ENCODE measurements at places on chromosomes 16 and 17.
A peak's percentile ranks its signal among the peaks of the same experiment; 100 is the strongest.

- DNase-seq: no peak
Measured at GRCh38 chr17:57136355-57136754, 51.3 kb downstream of the AKAP1 start.

DNA sequence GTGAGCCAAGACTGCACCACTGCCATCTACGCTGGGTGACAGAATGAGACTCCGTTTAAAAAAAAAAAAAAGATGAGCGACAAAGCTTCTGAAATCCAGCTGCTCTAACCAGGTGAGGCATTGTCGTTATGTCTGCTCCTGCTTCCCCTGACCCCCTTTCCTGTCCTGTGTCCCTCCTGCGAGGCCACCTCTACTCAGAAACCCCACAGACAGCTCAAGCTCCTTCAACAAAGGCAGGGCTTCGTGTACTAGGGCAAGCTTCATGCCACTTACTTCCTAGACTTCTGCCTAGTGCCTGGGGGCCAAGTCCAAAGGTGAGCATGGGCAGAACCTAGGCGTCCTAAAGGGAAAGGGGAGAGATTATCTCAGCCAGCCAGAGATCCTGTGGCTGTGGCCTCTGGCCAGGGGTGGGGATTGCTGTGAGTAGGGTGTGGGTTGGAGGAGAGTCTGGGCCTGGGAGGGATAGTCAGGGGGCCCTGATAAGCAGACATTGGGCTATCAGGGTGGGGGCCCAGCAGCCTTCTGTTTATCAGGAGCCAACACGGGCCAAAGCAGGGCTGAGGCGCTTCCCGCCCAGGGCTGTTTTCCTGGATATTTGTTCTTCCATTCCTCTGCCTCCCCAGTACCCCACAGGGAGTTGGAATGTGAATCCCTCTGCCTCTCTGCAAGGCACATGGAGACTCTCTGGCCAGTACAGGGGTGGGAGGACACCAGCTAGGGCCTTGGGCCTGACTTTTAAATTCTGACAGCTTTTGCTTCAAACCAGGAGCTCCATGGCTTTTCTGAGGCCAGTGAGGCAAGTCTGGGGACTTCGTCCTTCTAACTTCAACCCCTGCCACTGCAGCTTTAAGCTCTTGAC is 10.4 kb downstream of the ERAL1 start:
- no peak for DNase-seq

- no peak for DNase-seq
Measured at GRCh38 chr17:8463099-8463498, 27.4 kb downstream of the NDEL1 start.

DNA sequence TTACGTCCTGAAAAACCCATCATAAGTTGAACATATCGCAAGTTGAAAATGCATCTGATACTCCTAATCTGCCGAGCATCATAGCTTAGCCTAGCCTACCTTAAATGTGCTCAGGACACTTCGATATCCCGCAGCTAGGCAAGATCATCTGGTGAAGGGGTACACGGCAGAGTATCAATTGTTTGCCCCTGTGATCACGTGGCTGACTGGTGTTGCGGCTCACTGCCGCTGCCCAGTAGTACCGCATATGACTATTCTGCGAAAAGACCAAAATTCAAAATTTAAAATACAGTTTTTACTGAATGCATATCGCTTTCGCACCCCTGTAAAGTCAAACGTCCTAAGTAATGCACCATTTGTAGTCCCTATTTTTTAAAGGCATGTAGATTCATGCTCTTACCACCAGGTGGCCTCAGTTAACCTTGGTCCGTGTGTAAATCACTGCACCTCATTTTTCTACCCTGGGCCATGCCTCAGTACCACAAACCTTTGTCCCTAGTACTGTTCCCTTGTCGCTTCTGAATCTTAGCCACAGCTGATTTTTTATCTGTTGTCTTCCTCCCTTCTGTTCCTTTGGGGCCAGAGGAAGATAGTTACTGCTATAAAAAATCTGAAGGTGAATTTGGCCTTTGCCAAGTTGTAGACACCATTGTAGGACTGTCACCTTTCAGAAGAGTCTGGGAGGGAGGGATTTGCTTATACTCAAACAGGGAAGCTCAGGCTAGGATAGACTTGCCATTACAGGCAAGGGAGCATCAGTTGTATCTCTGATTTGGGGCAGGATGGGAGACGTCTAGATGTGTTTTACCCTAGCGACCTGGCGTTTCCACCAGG is 34.4 kb downstream of the WWP2 start:
- peak; percentile 70 for DNase-seq

DNA sequence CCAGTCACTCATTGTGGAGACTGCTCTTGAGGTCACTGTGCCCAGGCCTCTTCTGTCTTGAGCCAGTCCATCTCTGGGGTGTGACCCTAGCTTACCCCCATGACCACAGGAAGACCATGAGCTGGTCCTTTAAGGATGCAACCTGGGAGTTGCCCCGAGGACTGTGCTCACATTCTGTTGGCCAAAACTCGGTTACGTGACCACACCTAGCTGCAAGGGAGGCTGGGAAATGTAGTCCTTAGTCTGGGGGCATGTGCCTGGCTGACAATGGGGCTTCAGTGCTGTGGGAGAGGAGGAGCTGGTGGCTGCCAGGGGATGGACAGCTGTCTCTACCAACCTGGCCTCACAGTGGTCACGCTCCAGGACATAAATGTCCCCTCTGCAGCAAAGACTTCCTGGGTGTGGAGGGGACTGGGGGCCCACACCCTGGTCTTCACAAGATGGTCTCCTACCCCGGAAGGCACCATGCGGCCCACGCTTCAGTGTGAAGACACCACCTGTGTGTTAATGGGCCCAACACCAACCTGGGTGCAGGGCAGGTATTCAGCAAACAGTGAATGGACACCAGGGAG is 55.4 kb downstream of the JPH3 start:
- no peak for DNase-seq

- DNase-seq: no peak
Measured at GRCh38 chr17:67111327-67111726, 67.0 kb downstream of the CACNG1 start.

Measured in kidney tubule cell (primary cell).